ENCODE measurements at places on chromosomes 3 and 15. TPM values are rescaled to one million over a fixed set of nuclear protein-coding genes. Genes with fewer than 3 reads are reported as not detected.

Gene GPR15
- total RNA-seq: not detected

Gene TNFSF10
- total RNA-seq: 36.2 TPM

Gene SEMA6D
- 2.6 TPM for total RNA-seq

Gene LRRC49
- 18.0 TPM for total RNA-seq

Gene SH2D7
- total RNA-seq: not detected

Gene TAGLN3
- 5.7 TPM for total RNA-seq

Gene SPTBN5
- 0.51 TPM for total RNA-seq

GRCh38 chr15:70091726-70092463 lies 5.8 kb downstream of the TLE3 start:
- no peak for DNase-seq

- no peak for DNase-seq
Measured at GRCh38 chr3:150519026-150519425, 27.3 kb downstream of the SERP1 start.

- no peak for DNase-seq
Measured at GRCh38 chr15:60667190-60667868, 188.4 kb upstream of the ICE2 start.

- no peak for DNase-seq
Measured at GRCh38 chr3:195774917-195775316, 36.8 kb downstream of the MUC4 start.

- DNase-seq: no peak
Measured at GRCh38 chr3:30307372-30307950, 298.9 kb upstream of the TGFBR2 start.

DNA sequence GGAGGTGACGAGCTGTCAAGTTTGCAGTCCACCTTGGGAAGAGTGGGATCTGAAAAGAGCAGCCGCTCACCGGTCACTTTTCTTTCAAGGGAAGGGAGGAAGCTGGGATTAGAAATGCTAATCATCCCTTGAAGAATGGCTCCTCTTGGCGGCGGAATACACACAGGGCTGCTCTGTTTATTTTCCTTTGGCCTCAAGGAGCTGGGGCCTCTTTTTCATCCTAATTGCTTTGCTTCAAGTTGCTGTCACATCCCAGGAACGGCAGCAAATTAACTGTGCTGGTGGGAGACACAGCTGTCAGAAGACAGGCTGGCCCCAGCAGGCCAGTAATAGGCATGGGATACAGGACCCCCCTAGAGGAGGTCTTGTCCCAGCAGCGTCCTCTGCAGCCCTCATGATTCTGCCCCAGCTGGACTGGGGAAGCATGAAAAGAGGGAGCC lies 6.7 kb downstream of the KBTBD13 start:
- no peak for DNase-seq

- DNase-seq: no peak
Measured at GRCh38 chr3:107884719-107885460, 205.9 kb downstream of the CD47 start.

- DNase-seq: no peak
Measured at GRCh38 chr3:79018671-79019136, 749.1 kb downstream of the ROBO1 start.

GRCh38 chr3:49616491-49616941 lies 57.6 kb upstream of the APEH start:
- no peak for DNase-seq

DNA sequence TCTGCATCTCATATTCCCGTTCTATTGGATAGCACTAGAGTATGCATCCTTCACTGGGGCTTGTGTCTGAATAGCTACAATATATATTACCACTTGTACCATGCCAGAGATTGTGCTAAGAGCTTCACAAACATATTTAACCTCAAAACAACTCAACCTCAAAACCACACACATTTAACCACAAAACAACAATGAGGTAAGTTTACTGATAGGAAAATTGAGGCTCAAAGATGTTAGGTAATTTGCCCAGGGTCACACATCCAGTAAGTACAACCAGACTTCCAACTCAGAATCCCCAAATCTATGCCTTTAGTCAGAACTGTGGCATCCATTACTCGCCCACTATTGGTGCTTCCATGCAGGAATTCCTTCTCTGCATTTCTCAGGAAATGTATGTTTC lies 220.0 kb downstream of the FAM43A start:
- DNase-seq: no peak

- no peak for DNase-seq
Measured at GRCh38 chr3:180229113-180229512, 192.4 kb upstream of the PEX5L start.

DNA sequence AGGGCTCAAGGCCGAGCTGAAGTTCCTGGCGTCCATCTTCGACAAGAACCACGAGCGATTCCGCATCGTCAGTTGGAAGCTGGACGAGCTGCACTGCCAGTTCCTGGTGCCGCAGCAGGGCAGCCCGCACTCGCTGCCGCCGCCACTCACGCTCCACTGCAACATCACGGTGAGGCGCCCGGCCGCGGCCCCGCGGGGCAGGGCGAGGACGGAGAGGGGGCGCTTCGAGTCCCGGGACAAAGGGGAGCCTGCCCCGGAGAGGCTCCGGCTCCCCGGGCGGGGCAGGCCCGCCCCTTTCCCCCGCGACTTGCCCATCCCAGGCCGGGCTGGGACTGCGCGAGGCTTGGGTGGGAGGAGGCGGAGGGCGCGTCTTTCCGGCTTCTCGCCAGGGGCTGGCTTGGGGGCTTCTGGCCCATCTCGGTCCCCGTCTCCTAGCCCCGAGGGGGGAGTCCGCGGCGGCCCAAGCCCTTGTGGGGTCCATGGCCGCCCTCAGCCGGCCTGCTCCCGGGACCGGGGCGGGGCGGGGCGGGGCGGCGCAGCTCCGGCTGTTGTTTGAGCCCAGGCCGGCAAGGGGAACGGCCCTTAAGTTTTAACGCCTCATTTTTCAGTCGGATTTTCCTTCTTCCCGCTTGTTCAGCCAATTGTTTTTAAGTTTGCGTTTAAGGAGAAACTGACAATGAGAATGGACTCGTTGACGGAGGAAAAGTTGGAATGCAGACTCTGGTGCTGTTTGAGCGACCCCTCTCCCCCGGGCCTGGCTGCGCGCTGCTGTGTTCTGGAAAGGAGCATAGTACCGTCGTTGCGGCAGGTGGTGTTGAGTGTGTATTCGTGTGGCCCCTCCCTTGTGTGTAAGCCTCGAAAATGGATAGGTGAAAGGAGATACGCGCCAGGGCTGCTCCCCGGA lies 683 bp downstream of the UBE2Q2 start:
- no peak for DNase-seq

DNA sequence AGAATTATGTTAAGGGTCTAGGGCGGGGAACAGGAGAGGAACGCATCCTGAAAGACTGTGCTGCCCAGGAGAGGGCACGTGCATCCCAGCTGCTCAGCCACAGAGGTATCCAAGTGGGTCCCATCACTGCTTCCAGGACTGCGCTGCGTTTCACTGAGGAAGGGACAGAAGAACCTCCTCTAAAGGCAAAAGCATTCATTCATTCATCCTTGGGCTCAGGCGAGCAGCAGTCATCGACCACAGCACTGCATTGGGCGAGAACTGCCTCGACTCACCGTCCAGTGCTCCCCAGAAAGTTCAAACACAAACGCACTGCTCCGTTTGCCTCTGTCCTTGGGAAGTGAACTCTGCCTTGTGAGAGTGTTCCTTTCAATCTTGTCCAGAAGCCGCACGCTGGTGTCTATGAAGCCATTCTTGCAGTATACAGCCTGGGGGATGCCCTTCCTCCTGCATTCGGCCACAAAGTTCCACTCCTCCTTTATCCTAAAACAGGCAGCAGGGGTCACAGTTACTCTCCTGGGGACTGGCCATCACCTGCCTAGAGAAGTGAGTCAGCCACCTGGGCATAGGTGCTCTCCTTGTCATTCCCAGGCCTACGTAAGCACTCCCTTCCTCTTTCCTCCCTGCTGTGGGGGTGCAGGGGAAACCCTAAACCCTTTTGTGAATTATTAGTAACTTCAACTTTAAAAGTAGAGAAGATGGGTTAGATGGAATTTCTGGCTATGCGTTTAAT lies 21.2 kb downstream of the LRRC2 start:
- DNase-seq: no peak

GRCh38 chr15:64490598-64491259 lies 30.4 kb downstream of the ZNF609 start:
- DNase-seq: no peak

- no peak for DNase-seq
Measured at GRCh38 chr3:17724948-17725347, 17.5 kb downstream of the TBC1D5 start.

- no peak for DNase-seq
Measured at GRCh38 chr3:163019260-163019659, 1522.7 kb downstream of the OTOL1 start.

DNA sequence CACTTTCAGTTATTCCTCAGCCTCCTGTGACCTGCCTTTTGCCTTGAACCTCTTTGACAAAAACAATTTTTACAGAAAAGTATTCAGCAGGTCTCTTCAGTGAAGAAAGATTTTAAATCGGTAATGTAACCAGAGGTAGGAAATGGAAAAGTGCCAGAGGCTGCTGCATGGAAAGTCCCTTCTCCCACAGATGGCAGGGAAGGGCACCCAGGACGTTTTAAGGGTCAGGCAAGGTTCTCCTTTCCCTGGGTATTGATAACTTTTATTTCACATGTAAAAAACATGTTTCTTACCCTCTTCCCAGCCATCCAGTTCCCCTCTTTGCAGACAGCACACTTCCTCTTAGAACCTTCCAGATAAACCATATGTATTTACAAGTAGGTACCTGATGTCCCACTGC lies 185.6 kb downstream of the OR4M2 start:
- no peak for DNase-seq

- DNase-seq: no peak
Measured at GRCh38 chr3:46892285-46893145, 15.0 kb downstream of the PTH1R start.

DNA sequence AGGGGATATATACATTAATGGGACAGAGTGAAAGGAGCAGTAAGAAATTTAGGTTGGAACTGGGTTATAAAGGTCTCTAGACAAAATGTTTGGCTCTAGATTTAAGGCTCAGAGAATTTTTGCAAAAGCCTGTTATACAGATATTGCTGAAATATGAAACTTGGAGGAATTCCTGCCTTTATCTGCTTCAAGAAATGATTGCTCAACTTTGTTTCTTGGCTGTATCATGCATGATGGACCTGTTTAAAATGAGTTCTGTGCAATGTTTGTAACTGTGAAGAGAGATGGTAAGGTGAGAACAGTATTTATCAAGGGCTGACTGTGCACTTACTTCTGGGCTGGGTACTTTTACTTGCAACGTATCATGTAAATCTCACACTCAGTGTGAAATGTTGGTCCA lies 3.3 kb downstream of the CRYBG3 start:
- DNase-seq: no peak

- no peak for DNase-seq
Measured at GRCh38 chr3:152019508-152019907, 146.1 kb downstream of the SUCNR1 start.

- no peak for DNase-seq
Measured at GRCh38 chr3:44076221-44076829, 165.4 kb upstream of the TOPAZ1 start.

DNA sequence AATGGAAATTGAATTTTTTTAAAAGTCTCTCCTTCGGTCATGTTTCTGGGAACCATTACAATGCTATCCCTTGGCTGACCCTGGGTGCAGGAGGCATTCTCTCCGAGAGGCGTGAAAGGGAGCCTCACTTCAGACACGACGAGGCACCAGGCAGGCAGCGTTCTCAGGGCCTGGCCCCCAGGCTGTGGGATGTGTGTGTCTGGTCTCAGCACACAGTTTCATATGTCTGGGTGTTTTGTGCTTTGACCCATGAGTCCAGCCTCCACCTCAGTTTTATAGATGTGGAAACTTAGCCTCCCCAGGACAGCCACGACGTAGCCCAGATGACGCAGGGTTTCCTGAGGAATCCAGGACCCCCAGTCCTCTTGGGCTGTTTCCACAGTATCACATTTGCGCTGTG lies 34.0 kb downstream of the FGD5 start:
- DNase-seq: no peak

Data from epithelial cell of proximal tubule (primary cell).